ENCODE measurements at places on chromosomes 4 and X.

DNA sequence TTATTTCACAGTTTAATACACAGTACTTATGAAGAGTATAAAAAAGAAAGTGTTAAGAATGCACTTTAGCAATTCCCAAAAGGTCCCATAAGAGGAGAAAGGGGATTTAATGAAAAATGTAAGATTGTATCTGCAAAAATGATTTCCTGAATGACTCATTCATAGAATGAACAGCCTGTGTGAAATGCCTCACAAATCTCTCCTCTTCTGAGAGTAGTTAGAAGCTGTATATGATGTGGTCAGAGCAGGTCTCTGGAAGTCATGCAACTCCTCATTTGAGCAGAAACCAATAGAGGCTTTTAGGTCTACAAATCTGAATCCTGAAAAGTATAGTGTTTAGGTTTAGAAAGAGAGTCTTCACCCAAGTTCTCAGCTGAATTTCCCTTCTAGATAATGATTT, 381.3 kb upstream of the INTU start:
- DNase-seq, result no peak

DNA sequence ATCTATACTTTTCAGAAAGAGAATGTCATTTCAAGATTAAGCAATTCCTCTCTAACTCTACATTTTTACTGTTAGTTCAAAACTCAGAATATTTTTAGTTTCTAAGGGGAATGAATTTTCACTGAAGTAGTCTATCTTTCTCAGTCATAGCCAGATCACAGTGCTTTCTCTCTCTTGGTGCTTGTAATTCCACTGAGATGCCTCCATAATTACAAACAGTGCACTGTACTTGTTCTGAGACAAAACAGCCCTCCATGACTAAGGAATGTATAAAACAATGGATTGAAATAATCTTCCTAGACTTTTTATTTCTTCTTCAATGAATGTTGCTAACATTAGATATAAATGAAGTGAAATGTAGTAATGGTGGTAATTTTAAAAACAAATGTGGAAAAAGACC, 603.2 kb upstream of the FAM241A start:
- DNase-seq, result no peak

- DNase-seq, result no peak
Observed at GRCh38 chr4:108301545-108302251, 133.0 kb upstream of the LEF1 start.

DNA sequence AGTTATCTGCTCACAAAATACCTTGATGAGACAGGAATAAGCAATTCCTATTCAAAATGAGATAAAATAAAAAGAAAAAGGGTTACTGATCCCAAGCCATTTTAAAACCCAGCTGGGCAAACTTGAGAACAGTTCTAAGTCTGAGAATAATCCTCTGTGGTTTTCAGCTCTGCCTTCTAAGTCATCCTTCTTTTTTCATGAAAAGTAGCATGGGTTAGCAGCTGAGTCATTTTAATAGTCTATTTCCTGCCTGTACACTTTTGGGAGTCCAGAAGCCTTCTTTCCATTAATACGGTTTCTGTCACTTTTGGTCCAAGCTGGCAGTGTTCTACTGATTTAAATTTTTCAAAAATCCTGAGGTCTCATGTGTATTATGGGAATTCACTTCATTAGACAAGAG, 374.3 kb downstream of the IQCM start:
- DNase-seq, result no peak

GRCh38 chr4:87819281-87819919, 13.4 kb upstream of the MEPE start:
- DNase-seq, result no peak

GRCh38 chr4:72786401-72786990, 217.5 kb upstream of the ADAMTS3 start:
- no peak for DNase-seq

DNA sequence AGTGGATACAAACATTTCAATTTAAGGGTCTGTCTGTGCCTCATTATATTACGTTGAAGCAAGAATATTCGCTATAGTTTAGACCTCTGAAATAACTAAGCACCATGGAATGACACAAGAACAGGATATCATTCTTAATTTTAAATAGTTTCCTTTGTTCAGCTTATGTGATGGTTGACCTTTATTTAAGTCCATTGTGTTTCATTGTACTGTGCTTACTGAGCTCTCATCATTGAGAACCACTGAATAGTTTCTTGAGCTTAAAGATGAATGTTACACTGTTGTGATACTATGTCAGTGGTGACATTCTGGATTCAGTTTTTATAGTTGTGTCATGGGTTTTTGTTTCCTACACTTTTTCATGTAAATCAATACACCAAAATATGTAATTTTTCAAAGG, 239.3 kb downstream of the RPA4 start:
- no peak for DNase-seq

- DNase-seq, result no peak
Observed at GRCh38 chr4:4439782-4440181, 52.9 kb downstream of the NSG1 start.

DNA sequence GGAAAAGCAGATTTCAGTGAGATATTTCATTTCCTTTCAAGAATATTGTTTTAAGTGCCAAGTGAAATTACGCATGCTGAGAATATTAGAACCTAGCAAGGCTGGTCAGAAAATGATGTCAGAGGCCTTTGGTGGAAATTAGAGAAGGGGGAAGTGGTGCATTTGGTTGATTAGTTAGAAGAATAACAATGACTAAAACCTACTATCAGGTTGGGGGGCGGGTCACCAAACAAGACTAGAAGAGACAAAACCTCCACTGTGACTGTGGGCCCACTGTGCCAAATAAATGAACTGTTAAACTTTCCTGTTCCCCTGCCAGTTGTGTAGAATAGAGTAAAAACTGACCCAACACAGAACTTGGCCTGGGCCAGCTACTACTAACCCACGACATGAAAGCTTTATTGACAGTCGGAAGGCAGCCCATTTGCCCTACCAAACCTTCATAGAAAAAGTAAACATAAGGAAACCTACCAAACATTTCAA, 2.9 kb downstream of the RAPGEF2 start:
- DNase-seq, result no peak

DNA sequence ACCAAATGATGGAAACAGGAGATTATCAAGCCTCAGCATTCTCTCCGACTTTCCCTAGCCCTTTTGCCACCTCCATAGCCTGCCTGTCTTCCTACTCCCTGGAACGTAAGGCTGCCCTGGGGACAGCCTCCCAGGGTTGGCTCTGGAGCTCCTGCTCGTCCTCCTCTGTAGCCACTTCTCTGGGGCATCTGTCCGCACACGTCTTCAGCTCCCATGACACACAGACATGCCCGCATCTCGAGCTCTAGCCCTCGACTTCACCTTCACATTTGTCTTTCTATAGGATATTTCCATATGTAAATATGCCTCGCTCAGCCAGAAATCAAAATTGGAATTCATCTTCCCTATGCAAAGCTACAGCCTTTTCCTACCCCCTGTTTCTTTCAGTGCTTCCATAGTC, 67.7 kb downstream of the TSC22D3 start:
- DNase-seq, result no peak

- no peak for DNase-seq
Observed at GRCh38 chr4:152588869-152589268, 53.0 kb upstream of the FBXW7 start.

- no peak for DNase-seq
Observed at GRCh38 chr4:124684301-124684700, 28.2 kb downstream of the ANKRD50 start.

DNA sequence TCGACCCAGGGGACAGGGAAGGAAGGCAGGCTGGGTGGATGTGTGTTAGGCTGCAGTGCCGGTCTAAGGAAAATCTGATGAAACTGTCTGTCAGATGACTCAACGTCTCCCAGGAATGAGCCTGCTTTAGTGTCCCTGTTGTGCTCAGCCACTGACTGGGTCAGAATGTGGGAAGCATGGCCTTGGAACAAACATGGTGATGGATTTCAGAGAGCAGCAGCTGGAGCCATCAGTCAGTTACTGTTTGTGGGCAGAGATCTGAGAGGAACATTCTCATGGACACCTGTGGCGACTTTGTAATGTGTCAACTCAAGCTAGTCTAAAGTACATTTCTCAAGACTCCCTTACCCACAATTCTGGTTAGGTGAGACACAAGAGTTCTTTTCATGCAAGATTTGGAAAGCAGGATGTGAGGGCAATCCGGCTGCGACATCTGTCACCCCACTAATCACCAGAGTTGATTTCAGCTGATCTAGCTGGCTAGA, 63.2 kb downstream of the ANAPC10 start:
- no peak for DNase-seq

DNA sequence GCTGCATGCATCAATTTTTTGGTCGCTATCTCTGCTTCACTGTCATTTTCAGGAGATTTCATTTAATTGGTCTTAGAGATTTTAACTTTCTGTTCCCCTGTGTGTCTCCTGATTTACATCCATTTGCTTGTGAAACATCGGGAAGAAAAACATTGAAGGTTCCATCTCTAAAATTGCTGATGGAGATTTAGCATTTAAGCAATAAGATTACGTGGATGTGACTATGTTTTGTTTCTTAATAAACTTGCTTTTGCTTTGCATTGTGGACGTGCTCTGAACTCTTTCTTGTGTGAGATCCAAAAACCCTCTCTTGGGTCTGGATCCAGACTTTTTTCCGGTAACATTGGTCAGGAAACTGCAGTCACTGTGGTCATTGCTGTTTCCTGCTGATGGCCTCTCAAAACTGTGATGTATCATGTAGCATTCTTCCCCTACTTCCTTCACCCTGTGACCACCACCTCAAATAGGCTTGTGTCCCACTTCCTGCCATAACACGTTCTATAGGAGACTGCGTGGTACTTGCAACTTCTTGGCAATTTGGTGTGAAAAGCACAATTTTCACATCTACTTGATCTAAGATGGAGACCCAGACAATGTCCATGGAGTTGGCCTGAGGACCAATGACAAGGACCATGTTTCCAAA, 4.9 kb downstream of the CXCL2 start:
- no peak for DNase-seq

DNA sequence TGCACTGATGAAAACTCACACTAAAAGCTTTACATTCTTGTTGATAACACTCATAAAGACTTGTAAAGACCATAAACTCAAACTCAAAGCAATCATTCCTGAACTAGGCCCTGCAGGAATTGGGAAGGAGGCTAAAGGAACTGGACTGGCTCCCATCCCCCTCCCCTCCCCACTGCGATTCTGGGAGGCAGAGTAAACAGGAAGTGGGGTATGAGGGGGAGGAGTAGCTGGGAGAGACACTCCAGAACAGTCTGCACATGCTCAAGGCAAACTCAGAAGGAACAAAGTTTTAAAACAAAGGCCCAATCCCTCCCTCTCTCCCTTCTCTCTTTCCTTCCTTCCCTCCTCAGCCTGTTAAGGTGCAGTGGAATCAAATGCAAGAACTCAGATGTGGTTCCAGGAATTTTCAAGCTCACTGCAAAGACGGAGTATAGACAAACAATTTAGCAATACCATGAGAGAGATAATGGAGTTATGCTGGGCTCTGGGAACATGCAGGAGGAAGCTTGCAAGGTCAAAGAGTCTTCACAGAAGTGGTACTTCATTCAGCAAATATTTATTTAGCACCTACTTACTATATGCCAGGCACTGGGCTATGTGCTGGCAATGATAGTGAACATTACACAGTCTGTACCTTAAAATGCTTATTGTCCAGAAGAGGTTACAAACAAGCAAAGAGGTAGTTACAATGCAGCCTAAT, 15.9 kb downstream of the MID1IP1 start:
- DNase-seq, result peak; percentile 30

DNA sequence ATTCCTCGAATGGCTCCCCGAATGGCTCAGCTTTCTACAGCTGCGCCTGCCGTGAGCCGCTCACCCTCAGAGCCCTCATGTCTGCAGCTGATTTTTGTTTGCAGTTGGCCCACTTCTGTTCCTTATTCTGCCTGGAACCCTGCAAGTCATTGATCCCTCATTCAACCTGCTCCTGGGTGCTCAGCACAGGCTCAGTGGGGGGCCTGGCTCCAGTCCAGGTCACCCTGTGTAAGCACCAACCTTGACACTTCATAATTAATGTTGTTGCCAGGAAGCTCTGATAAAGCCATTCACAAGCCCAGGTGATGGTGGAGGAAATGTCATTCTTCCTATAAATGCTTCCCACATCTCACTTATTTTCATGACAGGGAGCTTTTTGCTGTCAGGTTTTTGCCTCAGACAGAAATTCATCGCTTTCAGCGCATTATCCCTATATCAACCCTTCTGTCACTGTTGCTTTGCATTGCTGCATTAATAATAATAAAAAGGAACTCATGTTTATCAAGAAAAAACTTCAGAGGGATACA, 85.7 kb downstream of the F11 start:
- no peak for DNase-seq

GRCh38 chr4:86181585-86181984, 178.3 kb downstream of the MAPK10 start:
- DNase-seq, result no peak

GRCh38 chr4:105594099-105595010, 41.9 kb downstream of the ARHGEF38 start:
- no peak for DNase-seq

DNA sequence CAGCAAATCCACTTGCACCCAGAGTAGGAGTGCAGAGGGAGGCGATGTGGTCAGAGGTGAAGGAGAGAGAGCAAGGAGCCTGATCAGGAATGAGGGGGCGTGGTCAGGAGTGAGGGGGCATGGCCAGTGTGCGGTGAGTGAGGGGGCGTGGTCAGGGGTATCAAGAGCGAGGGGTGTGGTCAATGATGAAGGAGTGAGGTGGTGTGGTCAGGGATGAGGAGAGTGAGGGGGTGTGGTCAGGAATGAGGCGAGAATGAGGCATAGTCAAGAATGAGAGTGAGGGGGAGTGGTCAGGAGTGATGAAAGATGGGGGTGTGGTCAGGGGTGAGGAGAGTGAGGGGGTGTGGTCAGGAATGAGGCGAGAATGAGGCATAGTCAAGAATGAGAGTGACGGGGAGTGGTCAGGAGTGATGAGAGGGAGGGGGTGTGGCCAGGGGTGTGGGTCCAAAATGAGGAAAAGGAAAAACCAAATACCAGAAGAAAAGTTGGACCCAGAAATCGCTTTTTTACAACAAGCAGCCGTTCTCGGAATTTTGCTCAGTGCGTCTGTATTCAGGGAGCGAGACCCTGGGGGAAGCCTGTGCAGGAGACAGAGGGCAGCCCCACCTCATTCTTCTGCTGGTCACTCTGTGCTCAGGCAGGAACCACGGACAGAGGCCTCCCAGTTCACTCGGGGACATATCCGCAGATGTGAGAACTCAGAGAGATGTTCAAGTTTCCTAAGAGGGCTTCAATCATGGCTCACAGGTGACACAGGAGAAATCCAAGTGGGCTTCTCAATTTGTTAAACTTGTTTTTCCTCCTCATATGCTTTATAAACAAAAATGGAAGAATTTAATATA, 47.5 kb downstream of the MAGEA1 start:
- no peak for DNase-seq

GRCh38 chrX:154138857-154139256, 5.2 kb upstream of the OPN1LW start:
- no peak for DNase-seq

DNA sequence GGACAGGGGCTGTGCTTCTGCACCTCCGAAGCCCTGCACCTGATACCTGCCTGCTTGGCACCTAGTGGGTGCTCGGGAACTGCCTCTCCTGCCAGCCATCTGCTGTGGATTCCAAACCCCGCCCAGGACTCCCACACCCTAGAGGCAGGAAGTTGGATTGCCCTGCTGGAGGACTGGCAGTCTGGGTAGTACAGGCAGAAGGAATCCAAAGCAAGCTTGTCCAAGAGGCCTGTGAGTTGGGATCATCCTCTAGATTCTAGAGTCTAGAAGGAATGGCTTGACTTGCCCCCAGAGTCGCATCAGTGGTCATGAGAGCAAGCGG, 64.6 kb upstream of the MTM1 start:
- no peak for DNase-seq

- DNase-seq, result no peak
Observed at GRCh38 chr4:145418739-145419138, 62.9 kb upstream of the SMAD1 start.

GRCh38 chrX:69197690-69198089, 32.4 kb upstream of the PJA1 start:
- no peak for DNase-seq

GRCh38 chr4:83232082-83232481, 52.5 kb downstream of the COQ2 start:
- DNase-seq, result no peak

Data from CD4-positive, alpha-beta T cell treated with Interleukin-6 at 100 ng/mL for 8 hours (primary cell).